ENCODE measurements at places on chromosomes 7 and 10.

- DNase-seq: no peak
Measured at GRCh38 chr10:73802276-73802991, 9.0 kb downstream of the NDST2 start.

- no peak for DNase-seq
Measured at GRCh38 chr7:100682991-100683658, 9.6 kb downstream of the GNB2 start.

GRCh38 chr7:138137423-138138171 lies 61.3 kb downstream of the AKR1D1 start:
- no peak for DNase-seq

DNA sequence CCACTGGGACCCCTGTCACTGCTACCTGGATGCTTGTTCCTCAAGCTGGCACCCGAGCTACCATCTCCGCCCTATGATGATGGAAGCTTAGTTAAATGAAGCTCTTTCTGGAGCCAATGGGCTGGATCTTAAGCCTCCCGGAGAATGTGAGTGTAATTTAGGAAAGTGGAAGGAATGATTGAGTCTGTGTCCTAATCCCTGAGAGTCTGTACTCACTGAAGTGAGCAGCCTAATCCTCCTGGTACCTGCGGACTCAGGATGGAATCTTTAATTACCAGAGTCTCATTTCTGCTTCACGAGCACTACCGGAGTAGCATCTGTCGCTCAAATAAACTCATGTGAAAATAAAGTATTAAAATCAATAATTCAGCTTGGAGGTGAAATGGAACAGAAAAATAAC lies 255.5 kb downstream of the WDR37 start:
- DNase-seq: no peak

GRCh38 chr10:5040781-5041470 lies 37.3 kb upstream of the AKR1C2 start:
- no peak for DNase-seq

GRCh38 chr7:156100086-156100485 lies 287.8 kb upstream of the SHH start:
- no peak for DNase-seq

- no peak for DNase-seq
Measured at GRCh38 chr10:14571866-14572507, 202.7 kb downstream of the FAM107B start.

DNA sequence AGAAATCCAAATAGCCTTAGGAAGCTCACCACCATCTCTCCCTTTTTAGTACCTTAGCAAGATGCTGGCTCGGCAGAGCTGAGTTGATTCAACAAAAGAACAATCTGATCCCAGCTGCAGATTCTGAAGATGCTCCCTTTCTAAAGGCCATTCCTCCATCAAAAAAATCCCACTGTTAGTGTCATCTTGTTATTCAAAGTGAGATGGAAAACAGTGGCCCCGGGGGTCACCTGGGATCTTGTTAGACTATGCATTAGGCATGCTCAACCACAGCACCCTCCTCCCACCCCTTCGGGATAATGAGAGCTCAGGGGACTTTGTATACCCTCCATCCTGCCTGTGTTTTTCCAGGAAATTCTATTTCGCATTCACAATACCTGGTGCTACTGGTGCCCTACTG lies 2.4 kb downstream of the NCAPG2 start:
- DNase-seq: no peak

GRCh38 chr7:129468547-129468946 lies 33.8 kb upstream of the SMKR1 start:
- DNase-seq: no peak

DNA sequence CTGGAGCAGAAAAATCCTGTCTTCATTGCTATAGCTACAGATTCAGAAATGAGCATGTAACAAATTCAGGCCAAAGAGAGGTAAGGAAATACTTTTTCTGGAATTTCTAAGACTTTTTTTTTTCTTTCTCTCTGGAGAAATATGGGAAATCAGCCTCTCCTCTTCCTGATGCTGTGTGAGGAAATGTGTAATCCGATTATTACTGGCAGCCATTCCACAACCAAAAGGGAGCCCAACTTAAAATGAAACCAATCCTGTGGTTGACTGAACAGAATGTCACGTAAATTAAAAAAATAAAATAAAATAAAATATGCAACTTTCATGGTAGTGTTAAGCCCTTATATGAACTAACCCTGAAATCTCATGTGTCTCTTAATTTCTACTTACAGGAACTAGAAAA lies 10.7 kb upstream of the POT1 start:
- no peak for DNase-seq

GRCh38 chr7:33299425-33299824 lies 170.1 kb downstream of the BBS9 start:
- DNase-seq: no peak

DNA sequence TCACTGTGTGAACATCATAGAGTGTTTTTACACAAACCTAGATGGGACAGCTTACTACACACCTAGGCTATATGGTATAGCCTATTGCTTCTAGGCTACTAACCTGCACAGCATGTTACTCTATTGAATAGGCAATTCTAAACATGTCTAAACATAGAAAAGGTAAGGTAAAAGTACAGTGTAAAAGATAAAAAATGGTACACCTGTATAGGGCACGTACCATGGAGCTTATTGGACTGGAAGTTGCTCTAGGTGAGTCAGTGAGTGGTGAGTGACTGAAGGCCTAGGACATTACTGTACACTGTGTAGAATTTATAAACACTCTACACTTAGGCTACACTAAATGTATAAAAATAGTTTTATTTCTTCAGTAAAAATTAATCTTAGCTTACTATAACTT lies 182.0 kb upstream of the THSD7A start:
- DNase-seq: no peak

GRCh38 chr7:30838008-30838407 lies 66.8 kb downstream of the MINDY4 start:
- DNase-seq: no peak

GRCh38 chr7:154353355-154353767 lies 301.2 kb downstream of the DPP6 start:
- DNase-seq: no peak

GRCh38 chr7:17233603-17234002 lies 64.8 kb upstream of the AHR start:
- no peak for DNase-seq

- DNase-seq: no peak
Measured at GRCh38 chr7:24715661-24716479, 41.4 kb downstream of the GSDME start.

Data from GM18507 (cell line).